ENCODE measurements at places on chromosomes 6 and 20.

- DNase-seq = no peak
These were observed 14.9 kb downstream of the CST3 start for GRCh38 chr20:23622839-23623343.

DNA sequence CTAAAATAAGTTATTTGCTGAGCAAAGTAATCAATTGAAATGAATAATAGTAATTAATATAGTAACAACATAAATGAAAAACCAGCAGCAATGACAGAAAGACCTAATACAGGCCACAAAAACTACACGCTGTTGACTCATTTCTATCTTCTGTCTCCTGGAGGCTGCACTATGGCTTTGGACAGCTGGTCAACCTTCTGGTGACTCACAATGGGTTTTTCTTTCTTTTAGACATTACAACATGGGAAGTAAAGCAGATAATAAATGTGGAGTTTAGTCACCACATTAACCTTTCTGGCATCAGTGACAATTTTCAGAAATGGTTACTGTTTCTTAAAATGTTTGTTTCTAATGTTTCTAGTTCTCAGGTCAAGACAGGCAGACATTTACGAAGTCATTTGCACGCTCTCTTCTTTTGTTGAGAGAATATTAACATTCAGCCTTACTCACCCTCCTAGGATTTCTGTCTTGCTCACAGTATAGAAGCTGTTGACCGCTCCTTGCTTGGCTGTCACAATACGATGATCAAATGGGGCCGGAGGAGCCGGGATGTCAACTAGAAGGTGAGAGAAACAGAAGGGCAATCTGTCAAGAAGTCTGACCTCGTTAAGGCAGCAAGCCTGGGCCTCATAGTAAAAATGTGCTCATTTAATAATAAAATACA lies 62.2 kb downstream of the MYLK4 start:
- no peak for DNase-seq

DNA sequence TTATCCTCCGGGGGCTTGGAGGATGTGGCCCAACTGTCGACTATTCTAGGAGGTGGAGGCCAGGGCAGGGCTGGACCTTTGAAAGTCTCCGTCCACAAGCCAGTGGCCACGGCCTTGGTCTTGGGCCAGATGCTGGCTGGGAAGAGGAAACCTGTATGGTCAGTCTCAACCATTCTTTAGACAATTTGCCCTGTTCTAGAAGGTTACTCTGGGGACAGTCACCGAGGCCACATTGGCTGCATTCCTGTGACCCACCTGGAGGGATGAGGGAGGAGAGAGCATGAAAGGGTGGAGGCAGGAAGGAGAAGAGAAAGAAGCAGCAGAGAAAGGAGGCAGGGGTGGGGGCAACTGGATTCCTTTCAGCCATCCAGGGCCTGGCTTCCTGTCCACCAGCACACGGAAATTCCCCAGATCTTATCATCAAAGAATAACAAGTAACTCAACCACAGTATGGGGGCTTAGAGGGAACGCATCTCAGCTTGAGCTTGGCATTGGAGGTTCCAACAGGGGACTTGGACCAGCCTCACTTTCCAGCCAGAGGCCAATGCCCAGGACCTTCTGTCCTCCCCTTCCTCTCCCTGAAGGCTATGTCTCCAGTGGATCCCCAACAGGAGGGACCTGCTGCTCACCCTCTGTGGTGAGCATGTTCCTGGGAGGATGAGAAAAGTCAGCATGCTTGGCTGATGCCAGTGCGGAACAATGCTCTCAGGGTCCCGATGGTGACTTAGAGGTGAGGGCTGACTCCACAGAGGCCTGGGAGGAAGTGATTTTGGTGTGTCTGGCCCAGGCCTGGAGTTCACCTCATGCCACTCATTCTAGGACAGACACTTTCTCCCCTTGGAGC lies 30.4 kb downstream of the TGM2 start:
- no peak for DNase-seq

DNA sequence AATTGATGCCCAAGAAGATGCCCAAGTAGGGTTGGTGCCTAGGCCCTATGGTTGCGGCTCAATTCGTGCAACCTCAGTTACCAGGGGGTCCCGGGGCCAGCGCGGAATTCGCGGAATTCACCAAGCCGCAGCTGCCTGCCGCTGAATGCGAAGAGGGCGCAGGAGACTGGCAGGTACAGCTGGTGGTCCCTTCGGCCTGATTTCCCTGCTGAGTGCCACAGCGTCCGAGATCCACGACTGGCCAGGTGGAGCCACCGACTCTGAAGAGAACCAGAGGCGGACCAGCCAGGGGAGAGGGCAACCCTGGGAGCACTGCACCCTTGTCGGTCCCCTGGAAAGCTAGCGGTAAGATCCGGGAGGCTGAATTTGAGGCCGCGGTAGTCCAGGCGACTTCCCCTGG lies 6.8 kb upstream of the TFAP2D start:
- DNase-seq = no peak

DNA sequence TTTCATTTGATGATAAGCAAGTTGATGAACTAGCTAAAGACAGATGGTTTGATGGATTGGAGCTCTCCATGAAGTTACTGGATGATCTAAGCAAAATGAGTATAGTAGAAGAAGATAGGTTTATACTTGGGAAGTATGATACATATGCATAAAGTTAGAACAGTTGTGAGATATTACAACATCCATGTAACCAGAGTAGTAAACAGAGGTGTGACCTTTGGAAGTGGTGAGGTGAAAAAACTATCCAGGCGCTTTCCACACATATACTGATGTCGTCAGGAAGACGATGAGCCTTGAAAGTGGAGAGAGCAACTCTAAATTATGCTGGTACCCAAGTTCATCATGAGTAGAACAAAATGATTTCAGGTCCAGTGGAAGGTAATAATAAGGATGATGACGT lies 271.0 kb downstream of the PTPRK start:
- no peak for DNase-seq
